ENCODE measurements at places on chromosomes 1 and 21.

GRCh38 chr1:78408810-78409209 lies 82.0 kb upstream of the PTGFR start:
- DNase-seq, result no peak

DNA sequence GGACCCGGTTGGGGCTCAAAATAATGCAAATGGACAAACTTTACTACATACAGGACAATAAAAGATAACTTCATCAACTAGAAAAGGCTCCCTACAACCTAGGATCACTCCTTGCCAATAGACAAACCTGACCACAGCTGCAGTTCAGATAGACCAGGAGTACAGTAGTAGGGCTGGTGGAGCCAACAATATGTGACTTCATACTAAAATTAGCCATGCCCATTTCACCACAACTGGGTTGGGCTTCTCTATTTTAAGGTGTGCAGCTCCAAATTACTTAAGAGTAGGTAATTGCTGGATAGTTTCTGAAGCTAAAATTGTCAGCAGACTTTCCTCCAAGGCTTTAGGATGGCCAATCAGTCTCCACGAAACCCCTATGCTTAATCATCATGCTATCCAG lies 3.9 kb downstream of the DENND1B start:
- no peak for DNase-seq

DNA sequence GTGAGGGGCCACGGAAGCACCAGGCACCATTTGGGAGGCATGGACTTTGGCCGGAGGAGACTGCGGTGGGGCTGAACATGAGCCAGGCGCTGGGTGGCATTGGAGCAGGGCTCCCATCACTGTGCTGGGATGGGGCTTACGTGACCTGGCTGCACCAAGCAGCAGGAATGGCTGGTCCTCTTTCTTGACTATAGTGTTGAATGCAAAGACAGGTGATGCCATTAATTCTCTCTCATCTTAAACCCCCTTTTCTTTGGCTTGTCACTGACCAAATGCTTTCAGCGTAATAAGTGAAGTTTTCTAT lies 447.9 kb downstream of the CAMTA1 start:
- no peak for DNase-seq

DNA sequence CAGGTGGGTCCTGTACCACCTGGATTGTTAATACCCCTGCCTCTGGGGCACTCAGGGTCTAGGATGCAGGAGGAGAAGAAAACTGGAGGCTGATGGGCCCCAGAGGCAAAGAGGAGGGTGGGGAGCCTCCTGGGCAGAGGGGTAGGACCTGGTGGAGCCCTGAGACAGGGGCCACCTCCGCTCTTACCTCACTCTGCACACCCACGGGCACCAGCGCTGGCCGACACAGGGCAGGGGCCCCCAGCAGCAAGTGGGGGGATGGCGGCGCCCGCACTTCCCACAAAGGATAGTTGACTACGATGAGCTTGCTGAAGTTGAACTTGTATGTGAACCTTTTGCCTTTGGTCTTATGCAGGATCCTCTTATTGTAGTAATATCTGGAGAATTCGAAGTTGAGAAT lies 1.1 kb downstream of the ETV3L start:
- no peak for DNase-seq

DNA sequence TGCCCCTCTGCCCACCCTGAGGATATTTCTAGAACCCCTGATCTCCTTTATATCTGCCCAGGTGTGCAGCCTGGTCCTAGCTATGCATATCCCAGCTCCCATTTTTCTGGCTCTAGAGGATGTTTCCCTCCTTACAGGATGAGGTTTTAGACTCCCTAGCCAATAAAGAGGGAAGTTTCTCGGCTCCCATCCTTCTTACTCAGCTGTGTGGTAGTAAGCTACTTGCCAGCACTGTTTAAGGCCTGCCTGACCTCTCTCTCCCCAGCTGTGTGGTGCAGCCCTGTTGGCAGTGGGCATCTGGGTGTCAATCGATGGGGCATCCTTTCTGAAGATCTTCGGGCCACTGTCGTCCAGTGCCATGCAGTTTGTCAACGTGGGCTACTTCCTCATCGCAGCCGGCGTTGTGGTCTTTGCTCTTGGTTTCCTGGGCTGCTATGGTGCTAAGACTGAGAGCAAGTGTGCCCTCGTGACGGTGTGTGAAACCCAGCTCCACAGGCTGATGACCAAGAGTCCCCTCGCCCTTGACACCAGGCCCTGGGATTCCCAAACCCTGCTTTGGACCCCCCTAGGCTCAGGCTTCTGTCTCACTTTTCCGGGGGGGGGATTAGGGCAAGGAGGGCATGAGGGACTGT lies 7.8 kb upstream of the P3R3URF start:
- DNase-seq, result no peak

DNA sequence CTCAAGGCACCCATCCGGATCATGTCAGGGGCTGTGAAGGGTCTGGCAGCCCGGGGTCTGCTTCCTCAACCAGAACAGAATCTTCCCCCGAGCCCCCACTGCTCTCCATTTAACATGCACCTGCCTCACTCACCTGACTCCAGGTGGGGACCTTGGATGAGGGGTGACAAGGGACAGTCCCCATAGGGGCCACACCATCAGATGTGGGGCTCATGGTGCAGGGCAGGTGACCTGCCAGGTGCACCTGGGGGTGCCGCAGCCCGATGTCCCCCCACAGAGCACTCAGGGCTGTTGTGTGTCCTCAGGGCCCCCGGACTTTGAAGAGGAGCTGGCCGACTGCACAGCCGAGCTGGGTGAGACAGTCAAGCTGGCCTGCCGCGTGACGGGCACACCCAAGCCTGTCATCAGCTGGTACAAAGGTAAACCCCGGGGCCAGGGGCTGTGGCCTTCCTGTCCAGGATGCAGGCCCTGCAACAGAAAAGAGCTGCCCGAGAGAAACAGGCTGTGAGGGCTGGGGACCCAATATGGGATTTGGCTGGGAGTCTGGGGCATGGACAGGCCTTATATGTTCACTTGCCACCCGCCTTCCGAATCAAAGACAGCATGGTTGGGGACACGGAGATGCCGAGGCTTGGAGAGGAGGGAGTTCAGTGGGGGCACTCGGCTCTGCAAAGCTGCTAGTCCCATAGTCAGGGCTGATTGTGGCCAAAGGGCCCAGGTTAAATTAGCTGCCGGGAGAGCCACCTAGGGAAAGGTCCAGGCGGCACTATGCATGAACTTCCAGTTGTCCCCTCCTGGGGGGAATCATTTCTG lies 64.6 kb downstream of the TRIM11 start:
- no peak for DNase-seq

GRCh38 chr1:187621951-187622350 lies 793.2 kb downstream of the PLA2G4A start:
- DNase-seq, result no peak

DNA sequence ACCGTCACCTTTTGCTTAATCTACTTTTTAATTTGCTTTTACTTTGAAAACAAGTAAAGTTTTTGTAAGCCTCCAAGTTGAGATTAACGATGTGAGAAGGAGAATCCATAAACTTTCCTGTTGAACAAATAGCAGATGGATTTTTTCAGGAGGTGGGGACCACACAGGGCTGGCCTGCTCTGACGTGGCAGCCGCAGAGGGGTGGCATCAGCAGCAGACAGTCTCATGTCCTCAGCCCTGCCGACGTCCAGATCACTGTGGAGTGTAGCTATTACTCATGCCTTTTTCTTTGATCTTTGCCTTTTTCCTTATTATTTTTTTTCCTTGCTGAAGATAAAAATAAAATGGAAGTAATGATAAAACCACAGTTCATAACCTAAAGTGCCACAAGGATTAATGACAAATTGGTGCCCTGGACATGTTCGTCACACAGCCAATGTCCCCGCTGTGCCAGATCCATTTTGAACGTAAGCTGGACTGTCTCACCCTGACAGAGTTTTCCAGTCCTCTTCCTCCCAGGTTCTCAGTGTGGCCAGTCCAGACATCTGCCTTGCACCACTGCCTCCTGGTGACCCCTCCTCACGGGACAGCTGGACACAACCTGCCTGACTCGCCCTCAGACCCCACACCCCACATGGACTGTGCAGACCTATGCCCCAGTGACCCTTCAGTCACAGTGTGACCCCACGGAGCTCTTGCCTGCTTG lies 15.4 kb upstream of the ZBTB21 start:
- DNase-seq, result no peak

DNA sequence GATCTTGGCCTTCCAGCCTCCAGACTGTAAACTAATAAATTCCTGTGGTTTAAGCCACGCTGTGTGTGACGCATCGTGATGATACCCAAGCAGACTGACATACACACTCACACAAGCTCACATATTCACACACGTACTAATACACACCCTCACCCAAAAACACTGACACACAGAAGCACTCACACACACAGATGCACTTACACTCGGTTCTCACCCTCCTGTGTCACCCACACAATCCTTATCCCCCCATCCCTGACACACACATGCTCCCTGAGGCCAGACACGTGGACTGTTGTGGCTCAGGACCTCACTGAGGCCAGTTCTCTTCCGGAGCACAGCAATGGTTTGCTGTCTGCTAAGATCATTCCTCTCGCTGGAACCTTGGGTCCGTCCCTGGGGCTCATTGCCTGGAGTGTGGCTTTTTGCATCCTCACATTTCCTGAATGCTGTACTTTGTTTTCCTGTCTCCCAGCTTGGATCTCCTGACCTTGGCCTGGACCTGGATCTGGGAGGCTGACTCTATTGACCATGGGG lies 76.9 kb upstream of the LYST start:
- DNase-seq, result no peak

GRCh38 chr1:2135441-2135841 lies 59.1 kb downstream of the FAAP20 start:
- DNase-seq, result no peak

DNA sequence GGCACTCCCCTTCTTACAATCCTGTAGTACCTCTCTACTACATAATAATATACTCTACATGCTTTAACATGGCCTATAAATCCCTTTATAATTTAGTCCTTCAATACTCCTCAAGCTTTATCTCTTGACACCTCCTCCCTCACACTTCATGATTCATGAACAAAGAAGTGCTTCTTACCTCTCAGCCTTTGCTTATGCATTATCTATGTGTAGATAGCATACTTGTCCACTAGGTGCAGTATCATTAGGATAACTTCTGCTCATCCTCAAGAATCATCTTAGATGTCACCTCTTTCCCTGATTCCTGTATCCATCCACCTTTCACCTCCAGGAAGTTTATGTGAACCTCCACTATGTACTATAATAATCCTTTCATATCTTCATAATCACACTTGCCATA lies 74.4 kb downstream of the COL24A1 start:
- DNase-seq, result no peak

GRCh38 chr1:65538086-65538485 lies 117.6 kb downstream of the LEPR start:
- no peak for DNase-seq

- DNase-seq, result no peak
Observed at GRCh38 chr1:115456441-115456961, 118.5 kb upstream of the NGF start.

DNA sequence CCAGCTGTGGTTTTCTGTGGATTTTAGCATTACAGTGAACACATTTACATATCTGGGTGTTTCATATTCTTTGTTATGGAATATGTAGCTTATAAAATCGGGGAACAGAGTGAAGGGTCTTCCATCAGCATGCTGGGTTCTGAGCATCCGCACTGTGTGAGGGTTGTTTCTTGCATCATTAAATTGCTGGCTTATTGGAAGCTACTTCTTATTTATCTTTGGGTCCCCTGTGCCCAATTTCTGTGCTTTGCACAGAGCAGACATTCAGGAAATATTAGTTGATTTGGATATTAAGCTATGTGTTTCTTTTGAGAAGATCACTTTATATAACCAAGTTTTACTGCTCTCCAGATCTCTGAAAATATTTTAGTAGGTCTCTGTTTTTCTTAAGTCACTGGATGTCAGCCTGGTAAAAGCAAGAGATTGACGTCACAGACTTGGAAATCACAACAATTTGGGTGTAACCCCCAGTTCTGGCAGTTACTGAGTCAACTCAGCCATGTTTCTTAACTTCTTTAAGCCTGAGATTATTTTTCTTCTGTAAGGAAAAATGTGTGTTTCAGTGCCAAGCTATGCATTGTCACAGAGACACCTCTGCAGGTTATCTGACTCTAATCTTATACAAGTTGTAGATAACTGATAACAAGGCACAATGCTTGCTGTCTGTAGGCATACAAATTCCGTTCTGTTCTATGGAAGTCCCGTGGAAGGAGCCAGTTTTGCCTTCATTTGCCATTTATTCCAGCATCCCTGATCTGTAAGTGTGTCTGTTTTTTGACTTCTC lies 258.3 kb upstream of the KAZN start:
- DNase-seq, result no peak

GRCh38 chr1:218475699-218476098 lies 130.6 kb downstream of the TGFB2 start:
- DNase-seq, result no peak

DNA sequence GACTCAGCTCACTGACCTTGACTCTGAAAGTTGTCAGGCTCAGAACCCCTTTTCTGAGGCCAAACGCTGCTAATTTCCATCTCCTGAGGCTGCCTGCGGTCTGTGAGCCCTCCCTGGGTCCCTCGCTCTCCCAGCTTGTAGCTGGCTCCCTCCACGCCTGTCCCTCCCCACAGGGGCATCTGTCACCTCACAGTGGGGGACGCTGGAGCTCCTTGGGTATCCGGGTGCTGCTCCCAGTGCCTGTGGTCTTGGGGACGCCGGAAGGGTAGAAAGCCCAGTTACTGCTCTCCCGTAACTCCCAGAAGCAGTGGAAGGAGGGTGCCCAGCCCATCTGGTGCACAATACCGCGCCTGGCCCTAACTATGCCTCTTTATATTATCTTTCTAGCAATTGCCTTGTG lies 13.0 kb upstream of the MMEL1 start:
- no peak for DNase-seq

- no peak for DNase-seq
Observed at GRCh38 chr1:176957603-176958002, 206.9 kb downstream of the ASTN1 start.

DNA sequence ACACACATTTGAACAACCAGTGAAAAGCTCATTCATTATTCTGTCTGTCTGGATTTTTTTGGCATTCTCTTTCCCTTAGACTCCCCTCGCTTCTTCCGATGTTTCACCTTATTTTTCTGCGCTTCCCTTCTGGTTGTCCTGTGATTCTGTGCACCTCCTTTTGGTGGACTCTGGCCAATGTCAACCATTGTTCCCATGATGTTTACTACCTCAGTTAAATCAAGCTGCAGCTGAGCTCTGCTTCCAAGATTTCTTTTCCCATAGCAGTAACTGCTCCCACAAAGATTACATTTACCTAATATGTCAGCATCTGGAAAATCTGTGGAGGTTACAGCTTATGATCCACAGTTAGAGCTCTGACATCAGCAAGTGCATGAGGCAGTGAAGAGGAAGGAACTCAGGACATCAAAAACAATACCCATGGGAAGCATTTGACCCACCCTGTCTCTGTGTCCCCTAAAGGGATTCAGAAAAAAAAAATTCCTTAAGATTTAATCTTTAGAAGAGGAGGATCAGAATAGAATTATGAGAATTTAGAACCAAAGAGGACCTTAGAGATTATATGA lies 69.9 kb upstream of the ADAMTS5 start:
- no peak for DNase-seq

- DNase-seq, result no peak
Observed at GRCh38 chr1:209443975-209444651, 139.4 kb upstream of the CAMK1G start.

DNA sequence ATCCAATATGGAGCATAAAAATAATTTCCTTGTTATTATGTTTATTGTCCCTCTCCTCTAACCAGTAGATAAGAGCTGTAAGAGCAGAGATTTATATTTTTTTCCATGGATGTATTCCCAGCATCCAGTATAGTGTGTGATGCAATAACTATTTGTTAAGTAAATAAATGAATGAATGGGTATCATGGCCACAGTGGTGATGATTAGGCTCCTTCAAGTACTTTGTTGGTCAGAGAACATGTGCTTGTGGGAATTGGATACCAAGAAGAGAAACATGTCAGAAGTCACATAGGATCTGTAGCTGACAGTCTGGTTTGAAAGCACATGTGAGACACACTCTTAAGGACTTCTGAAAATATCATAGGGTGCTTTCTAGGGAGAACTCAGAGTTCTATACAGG lies 588.5 kb downstream of the AGBL4 start:
- DNase-seq, result no peak

Measured in stimulated activated CD8-positive, alpha-beta memory T cell treated with anti-CD3 and anti-CD28 coated beads, Interleukin-4, amount 100 ng/mL, for 4 hours (primary cell).